ENCODE measurements at places on chromosomes 11 and 22.

DNA sequence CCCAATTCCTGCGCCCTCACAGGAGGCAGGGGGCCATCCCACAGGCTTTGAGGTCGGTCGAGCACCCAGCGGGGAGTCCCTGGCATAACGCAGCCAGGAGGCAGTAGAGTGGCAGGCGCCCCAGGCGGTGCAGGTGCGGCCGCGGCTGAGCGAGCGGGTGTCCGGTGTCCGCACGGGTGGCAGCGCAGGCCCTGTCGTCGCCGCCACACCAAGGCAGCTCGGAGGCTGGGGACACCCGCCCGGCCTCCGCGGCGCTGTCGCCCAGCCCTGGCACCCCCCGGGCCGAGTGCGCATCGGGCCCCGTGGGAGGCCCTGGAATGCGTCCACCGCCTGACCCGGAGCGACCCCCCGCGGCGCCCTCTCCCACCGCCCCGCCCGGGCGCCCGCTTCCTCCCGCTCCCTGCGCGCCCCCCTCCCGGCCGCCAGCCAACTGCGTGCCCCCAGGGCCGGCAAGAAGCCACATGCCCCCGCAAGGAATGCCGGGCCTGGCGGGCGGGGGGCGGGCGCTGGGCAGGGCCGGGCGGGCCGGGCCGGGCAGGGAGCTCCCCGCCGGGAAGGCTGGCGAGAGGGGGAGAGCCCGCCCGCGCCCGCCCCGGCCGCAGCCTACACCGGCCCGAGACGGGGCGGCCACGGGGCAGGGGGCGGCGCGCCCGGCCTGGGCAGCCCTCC lies 33.9 kb downstream of the PRDM11 start:
- no peak for DNase-seq

GRCh38 chr11:31236143-31236542 lies 133.4 kb downstream of the DCDC1 start:
- no peak for DNase-seq

DNA sequence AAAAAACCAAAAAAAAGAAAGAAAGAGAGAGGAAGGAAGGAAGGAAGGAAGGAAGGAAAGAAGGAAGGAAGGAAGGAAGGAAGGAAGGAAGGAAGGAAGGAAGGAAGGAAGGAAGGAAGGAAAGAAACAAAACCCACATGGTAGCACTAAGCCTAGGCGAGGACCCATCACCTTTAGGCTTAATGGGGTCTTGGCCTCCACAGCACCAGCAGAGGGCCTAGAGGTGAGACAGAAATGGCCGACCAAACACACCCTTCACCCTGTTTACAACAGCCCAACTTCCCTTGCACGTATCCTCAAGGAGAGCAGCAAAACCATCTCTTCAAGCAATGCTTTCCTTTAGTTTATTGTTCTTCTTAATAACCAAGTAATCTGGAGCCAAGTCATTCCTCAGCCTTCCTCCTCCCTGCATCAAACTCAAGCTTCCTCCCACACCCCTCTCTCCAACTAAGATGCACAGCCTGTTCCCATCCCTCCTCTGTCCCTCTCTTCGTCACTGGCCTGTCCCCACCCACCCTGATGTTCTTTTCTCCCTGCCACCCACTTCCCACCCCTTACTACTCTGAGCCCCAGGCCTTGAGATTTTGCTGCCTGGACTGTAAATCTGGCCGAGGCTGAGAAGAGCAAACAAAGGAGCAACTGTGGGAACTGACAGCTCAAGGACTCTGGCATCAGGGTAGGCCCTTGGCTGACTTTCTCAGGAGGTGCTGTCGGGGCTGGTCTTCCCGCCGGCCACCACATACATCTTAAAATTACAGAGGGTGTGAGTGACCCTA lies 26.0 kb downstream of the POU2AF1 start:
- no peak for DNase-seq

GRCh38 chr22:37559901-37560607 lies at the start of gene CDC42EP1:
Gene CDC42EP1 (plus strand): TSS chr22:37560480. CDS start chr22:37566350, 5,870 bp downstream.
- no peak for DNase-seq

GRCh38 chr11:132448334-132448995 lies 1078.0 kb downstream of the NTM start:
- DNase-seq, result no peak

DNA sequence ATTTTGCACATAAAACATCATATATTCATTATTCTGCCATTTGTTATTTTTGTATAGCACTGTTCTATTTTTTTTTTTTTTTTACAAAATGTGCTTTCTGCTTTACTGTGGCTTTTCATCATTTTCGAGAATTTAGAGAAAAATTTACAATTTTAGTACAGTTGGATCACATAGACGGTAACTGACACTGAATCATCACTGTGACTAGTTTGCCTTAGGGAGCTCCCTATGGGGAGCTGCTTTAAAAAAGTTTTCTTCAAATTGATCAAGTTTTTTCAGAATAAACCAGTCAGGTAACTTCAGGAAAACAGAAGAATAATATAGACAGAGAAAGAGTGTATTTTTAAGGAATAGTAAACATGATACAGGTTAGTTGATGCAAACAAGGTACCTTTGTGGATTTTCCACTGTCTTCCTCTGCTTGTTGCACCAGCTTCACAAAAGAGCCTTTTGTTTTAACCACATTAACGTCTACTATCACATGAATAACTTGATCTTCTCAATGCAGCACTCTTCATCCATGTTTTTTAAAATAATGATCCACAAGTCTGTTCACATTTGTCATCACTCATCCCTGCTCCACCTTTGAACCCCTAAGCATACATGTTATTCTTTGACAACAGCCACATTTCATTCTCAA lies 327.0 kb downstream of the DYNC2H1 start:
- no peak for DNase-seq

GRCh38 chr11:3167143-3168119 lies 2.3 kb upstream of the OSBPL5 start:
- DNase-seq, result peak; percentile 49

GRCh38 chr11:35798423-35798822 lies 135.8 kb downstream of the TRIM44 start:
- DNase-seq, result no peak

GRCh38 chr11:94768602-94769541 lies 716 bp downstream of the AMOTL1 start:
- no peak for DNase-seq

DNA sequence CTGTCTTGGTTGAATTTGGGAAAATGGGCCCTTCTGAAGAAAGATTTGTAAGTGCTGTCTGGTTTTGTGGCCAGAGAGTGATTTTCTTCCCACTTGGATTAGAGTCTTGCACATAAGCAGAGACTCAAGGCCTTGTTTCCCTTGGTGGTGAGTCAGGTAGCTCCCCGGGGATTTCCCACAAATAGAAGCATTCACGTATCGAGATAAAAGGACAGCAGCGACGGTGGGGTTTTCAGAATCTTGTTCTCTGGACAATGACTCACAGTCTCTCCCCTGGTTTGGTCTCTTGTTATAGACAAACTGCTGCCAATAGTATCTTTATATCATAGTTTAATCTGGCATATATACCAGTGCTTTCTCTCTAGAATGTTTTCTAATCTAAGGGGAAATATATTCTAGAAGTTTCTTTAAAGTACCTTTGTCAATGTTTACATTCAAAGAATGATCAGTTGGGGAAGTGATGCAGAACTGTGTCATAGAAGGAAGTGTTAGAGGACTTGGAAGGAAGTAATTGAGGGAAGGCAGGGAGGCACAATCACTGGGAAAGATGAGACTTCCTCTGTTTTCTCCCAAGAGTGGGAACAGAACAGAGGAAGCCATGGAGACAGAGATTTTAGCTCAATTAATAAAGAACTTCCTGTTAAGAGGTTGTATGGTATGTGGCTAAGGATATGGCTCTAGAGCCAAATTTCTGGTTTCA lies 18.1 kb downstream of the POLA2 start:
- DNase-seq, result no peak

DNA sequence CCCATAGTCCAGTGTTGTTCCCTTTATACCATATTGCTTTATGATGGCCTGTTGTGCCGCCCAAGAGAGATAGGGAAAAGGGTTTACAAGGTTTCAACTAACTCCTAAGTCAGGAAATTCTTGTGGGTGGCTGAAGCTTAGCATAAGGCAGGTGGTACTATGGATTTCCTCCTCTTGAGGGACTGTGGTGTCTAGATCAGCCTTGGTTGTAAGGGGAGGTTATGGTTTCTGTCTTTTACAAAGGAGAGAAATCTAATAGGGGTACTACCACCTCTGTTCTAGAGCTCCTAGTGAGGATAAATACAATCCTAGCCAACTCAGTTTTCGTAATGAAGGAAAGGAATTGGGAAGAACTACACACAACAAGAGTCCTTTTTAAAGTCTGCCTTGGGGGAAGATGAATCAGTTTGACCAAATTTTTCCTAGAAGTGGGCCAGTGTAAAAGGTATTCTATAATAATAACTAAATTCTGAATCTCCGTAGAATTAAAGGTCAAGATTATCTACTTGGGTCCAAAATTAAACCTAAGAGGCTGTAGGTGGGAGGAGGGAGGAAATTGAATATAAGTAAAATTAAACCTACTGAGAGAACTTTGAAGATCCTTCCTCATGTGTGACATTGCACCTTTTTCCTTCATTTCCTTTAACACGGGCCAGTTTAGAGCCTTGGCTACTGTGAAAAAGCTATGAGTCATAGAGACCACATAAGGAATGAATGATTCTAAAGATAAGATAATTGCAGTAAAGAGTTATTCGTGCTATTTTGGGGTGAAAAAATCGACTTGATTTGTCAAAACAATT lies 17.2 kb downstream of the DLAT start:
- DNase-seq, result no peak

GRCh38 chr22:24867323-24868022 lies 61.5 kb downstream of the SGSM1 start:
- no peak for DNase-seq

DNA sequence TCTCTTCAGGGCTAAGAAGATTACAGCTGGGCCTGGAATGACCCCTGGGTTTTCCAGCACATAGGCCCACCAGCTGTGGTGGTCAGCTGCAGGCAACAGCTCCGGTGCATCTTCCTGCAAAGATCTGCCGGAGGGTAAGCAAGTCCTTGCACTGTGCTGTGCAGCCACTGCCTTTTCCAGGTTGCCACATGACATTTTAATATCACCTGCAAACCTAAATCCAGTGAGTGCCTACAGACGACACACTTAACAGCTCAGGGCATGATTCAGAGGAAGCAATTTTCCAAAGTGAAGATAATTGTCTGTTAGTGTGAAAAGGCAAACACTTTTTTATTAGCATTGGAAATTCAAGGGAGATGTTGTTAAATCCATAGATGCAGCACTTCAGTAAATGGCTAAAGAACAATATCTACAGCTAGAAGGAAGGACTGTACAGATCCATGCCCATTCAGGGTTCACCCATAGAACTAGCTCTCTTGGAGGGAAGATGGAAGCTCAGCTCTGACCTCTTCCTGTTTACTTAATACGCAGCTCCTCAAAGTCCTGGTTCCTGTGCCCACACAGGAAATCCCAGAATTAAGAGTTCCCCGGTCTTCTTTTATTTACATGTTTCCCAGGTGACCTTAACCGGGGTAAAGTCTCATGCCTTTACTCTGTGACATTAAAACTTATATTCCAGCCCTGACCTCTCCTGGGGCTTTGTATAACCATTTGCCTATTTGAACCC lies 13.3 kb upstream of the NRIP3 start:
- DNase-seq, result no peak

- no peak for DNase-seq
These were observed 3.4 kb upstream of the ZBTB44 start for GRCh38 chr11:130318031-130318673.

- DNase-seq, result no peak
These were observed 13.6 kb downstream of the PNPLA5 start for GRCh38 chr22:43878079-43878795.

DNA sequence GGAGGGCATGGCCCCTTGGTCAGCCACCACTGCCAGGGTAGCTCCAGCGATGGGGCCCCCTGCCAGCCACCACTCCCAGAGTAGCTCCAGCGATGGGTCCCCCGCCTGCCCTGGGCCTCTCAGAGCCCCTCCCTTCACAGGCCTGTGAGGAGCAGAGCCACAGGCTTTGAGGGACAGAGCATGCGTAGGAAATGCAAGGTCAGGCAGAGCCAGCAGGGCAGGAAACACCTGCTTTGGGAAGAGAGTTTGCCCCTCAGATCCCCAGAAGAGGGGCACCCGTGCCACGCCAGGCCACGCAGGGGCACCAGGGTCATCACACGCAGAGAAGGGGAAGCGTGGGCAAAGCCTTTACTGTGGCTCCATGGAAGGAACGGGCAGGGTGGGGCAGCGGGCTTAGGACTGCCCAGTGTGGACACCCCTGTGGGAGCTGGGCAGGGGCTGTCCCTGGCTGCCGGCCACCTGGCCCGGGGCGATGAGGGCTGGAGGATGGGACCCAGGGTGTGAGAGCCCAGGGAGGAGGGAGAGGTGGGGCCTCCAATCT lies 477.8 kb downstream of the BRD1 start:
- DNase-seq, result no peak

DNA sequence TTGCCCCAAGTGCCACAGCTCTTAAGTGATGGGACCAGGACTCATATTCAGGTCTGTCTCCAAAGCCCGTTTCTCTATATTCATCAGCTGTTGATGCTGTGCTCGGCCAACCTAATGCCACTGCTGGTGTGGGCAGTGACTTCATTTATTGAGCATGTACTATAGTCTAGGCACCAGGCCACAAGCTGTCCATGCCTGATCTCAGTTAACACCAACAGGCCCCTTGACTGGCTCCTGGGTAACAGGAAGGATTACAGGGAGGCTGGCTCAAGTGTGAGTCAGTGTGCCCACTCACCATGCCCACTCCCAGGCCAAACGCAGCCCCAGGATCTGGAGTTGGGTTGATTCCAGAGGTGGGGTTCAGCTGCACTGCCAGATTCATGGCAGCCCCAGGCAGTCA lies 8.6 kb upstream of the CRYBB2 start:
- DNase-seq, result no peak

GRCh38 chr11:117248341-117248740 lies 15.9 kb downstream of the RNF214 start:
- DNase-seq, result no peak

- no peak for DNase-seq
These were observed 8.7 kb downstream of the PCSK7 start for GRCh38 chr11:117222991-117223740.

- no peak for DNase-seq
These were observed 2.9 kb downstream of the YDJC start for GRCh38 chr22:21626735-21627469.

GRCh38 chr22:41070665-41071331 lies 21.6 kb upstream of the EP300 start:
- no peak for DNase-seq

DNA sequence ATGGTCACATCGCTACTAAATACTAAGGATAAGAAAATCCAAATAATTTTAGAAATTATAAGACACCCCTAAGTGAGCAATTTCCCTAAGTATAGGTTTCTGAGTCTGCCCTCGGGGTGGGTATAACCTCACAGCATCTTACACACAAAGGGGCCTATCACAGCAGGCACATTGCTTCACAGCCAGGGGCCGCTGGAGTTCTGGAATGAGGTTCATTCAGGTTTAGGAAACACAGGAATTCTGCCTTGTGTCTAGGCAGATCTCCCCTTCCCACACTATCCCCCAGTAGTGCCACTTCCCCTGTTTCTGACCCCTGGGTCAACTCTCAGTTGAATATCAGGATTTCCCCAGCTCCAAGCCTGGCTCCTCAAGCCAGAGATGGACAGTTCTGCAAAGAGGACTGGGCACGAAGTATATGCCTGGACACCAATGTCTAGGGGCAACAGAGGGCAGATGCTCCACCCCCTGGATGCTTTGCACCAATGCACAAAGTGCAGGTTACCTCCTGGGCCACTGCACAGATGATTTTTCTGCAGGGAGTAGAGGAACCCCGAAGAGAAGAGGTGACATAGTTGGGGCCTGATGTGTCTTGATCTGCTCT lies 11.4 kb downstream of the TUBA8 start:
- DNase-seq, result no peak

Data from naive thymus-derived CD8-positive, alpha-beta T cell (primary cell).